CD4-positive, alpha-beta T cell treated with Interleukin-1 beta for 1 hour (primary cell): ENCODE measurements at places on chromosomes 16 and 17.
A peak's percentile ranks its signal among the peaks of the same experiment; 100 is the strongest.

GRCh38 chr16:75108792-75109731 lies 7.5 kb downstream of the LDHD start:
- peak; percentile 66 for DNase-seq

DNA sequence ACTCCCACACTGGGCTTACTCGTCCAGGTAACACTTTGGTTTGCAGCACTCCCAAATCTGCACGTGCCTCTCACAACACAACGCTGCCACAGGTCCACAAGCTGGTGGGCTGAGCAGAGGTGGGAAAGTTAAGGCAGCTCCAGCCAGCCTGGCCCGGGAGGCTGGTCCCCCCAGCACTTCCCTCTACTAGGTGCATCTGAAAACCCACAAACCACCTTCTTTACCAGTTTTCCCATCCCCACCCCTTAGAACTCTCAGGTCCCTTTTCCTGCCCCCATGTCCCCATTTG lies 1.4 kb upstream of the GAA start:
- no peak for DNase-seq

- no peak for DNase-seq
These were observed 8.0 kb downstream of the TSR3 start for GRCh38 chr16:1343428-1344242.

DNA sequence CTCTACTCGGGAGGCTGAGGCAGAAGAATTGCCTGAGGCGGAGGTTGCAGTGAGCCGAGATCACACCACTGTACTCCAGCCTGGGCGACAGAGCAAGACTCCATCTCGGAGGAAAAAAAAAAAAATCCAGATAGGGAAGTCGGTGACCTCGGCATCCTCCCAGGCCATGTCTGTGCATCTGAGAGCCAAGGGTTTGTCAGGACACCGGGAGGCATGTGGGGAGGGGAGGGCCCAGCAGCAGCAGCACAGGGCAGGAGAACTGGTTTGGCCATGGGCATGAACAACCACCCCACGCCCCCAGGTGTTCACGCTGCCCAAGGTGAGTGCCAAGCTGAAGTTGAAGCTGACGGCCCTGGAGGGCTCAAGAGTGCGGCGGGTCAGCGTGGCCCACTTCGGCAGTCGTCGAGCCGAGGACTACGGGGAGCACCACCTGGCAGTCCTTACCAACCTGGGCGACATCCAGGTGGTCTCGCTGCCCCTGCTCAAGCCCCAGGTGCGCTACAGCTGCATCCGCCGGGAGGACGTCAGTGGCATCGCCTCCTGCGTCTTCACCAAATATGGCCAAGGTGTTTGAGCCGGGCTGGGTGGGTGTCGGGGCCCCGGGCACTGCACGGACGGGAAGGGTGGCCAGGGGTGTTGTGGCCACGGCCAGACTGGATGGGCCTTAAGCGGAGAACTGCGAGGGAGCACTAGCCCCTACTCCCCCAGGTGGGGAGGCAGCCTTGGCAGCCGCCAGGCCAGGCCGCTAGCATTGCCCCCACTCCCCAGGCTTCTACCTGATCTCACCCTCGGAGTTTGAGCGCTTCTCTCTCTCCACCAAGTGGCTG lies 14.7 kb upstream of the MYO15B start:
- DNase-seq = no peak

DNA sequence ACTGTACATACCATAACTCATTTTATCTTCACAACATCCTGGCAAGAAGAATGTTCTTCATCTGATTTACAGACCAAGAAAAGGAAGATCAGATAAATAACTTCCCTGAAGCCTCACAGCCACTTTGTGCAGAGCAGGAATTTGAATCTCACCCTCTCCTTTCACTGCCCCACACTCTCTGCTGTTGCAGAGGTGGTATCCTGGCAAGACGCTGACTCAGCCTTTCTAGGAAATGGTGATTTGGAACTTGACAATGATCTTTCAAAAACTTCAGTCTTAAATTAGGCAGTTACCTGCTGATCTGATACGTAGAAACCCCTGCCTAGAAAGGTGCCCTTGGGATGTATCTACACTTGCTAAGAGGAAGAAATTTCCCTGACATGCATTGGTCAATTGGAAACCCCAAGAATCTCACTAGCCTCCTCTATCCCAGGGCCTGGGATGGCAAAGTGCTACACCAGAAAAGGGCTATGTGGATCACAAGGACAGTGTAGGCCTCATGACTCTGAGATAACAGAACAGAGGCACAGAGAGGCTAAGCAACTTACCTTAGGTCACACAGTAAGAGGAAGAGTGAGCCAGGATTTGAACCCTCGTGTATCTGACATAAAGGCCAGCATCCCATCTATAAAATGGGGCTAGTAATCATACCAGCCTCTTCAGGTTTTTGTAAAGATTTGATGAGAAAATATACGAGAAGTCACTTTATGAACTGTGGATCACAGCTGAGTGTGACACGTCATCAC lies 17.9 kb downstream of the FBXO39 start:
- no peak for DNase-seq

GRCh38 chr17:63961355-63962212 lies 11.1 kb downstream of the SCN4A start:
- peak; percentile 72 for DNase-seq
